ENCODE measurements at places on chromosomes 7 and 10.

DNA sequence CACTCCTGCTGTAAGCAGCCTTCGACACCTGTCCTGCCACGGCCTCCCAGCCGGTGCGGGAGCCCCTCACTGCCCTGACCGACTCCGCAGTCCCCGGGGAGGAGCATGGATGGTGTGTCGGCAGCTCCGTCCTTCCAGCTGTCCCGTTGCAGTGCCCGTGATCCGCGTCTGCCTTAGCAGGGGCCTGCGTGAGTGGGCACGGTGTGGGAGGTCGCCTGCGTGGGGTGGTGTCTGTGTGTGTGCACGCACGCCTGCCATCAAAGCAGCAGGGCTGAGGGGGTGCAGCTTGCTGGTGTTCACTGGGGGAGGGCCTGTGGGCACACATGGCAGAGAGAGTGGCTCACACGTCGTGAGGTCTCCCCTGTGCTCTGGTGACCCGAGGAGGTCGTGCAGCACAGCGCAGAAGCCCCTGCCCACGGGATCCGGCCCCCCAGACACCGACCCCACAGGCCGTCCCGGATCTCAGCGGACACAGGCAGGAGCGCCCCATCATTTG, 10.3 kb downstream of the MAFK start:
- no peak for DNase-seq

DNA sequence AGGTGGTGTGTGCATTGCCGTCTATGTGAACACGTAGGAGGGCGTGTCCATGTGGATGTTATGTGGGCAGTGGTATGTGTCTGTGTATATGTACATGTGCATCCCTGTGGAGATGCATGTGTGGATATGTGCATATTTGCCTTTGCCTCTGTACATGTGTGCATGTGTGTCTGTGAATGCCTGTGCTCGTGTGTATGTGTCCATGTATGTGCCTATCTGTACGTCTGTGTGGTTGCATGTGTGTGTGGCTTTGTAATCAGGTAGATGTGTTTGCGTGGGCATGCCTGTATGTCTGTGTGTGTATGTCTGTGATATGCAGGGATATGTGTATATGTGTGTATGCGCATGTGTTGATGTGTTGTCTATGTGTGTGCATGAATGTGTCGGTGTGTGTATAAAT, 19.7 kb downstream of the ADCY1 start:
- no peak for DNase-seq

- DNase-seq, result no peak
These were observed 221.1 kb upstream of the PTN start for GRCh38 chr7:137564677-137565076.

- no peak for DNase-seq
These were observed 2.7 kb upstream of the JCAD start for GRCh38 chr10:30062090-30062489.

- DNase-seq, result no peak
These were observed 350.0 kb upstream of the FZD8 start for GRCh38 chr10:35992107-35992506.

DNA sequence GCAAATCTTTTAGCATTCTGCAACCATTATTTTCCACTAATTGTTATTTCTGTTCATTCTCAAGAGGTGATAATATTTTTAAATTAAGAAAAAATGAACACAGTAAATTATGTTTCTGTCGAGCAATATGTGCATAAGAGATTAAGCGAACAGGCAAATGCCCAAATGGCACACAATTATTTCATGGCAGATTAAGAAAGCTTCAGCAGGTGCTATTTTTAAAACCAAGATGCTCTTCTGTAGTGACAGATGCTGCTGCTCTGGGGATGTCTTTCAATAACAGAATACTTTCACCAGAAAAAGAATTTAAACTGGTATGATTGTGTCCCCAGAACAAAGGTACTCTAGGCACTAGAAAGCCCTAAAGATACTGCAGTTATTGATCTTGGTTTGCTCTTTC, 412.7 kb upstream of the SORCS1 start:
- no peak for DNase-seq

- DNase-seq, result no peak
These were observed 12.3 kb upstream of the ENO4 start for GRCh38 chr10:116836902-116837523.

DNA sequence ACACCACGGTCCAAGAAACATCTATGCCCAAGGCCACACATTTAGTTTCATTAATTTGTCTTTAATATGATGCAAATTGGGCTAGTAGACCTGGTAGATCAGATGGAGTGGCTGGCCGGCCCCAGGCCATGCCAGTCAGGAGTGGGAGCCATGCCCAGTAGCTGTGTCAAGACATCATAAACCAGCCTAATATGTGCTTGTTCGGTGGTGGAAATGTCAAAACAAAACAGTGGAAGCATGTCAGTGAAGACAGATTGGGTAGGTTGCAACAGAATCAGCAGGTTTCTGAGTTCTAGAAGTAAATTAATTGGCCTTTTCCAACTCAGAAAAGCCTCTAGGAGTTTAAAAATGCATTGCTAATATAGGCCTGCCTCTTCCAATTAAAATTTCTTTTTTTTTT, 124.7 kb downstream of the NRP1 start:
- DNase-seq, result no peak

- no peak for DNase-seq
These were observed 353.7 kb downstream of the GLRX3 start for GRCh38 chr10:130489891-130490290.

DNA sequence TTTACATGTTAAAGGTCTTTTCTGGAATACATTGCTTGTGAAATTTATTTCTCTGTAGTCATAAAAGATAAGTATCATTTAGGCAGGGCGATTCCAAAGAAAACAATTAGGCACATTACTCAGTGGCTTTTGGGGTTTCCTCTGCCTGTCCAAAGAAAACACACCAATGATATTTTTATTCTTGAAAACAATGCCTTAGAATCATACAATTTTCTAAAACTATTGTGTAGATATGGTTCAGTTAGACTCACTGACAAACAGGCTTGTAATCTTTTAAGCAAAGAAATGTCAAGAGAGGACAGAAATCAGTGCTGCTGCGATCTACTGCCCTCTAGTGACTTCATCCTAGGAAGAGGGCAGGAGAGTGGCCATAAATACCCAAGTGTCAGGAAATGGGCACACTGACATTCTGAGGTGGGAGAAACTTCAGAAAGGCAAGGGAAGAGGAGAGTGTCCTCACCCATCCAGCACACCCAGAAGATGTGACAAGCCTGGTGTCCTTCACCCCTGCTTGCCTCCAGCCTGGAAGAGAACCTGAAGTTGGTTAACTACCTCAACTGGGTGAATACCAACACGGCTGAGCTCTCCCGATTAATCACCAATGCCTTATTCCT, 120.5 kb downstream of the GALNT11 start:
- DNase-seq, result peak; percentile 29

GRCh38 chr7:80807166-80807900, 111.5 kb downstream of the SEMA3C start:
- no peak for DNase-seq

DNA sequence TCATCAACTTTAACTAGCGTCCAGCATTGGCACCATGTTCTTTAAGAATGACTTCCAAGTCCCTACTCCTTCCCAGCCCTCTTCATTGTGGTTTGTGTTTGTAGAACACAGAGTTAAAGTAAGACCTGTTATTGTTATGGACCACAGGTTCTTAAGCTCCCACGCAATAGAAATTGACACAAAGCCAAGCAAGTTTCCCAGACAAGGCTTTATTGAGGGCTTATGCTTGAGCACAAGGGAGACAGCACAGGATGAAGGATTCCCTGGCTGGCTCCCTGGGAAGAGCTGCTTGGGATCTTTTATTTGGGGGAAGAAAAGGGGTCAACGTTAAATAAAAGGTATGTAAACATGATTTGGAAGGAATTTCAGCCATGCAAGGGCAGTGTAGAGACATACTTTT, 44.3 kb upstream of the PRKCQ start:
- DNase-seq, result no peak

GRCh38 chr10:50395271-50395670, 144.0 kb upstream of the ASAH2 start:
- DNase-seq, result no peak

GRCh38 chr10:124005991-124006392, 87.4 kb downstream of the CHST15 start:
- no peak for DNase-seq

DNA sequence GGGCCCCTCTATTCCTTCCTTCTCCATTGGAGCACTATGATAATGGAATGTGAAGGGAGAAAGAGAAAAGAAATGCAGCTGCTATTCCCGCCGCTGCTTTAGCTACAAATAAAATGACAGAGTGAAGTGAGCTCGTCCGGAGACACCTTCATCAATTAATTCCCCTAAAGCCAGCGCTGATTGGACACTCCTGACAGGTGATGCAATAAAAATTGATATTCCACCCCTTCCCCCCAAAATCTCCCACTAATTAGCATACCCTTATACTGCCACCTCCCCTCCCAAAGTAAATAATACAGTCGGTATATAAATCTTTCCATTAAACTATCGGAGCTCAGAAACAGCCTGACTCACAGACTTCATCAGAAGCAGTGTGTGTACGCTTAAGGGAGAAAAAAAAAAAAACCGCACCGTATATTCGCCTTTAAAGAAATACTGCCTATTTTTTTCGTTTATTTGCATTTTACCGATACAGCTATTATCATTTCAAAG, 7.3 kb downstream of the SKIDA1 start:
- no peak for DNase-seq

GRCh38 chr7:140062118-140062527, 628 bp downstream of the PARP12 start:
- DNase-seq, result peak; percentile 35

DNA sequence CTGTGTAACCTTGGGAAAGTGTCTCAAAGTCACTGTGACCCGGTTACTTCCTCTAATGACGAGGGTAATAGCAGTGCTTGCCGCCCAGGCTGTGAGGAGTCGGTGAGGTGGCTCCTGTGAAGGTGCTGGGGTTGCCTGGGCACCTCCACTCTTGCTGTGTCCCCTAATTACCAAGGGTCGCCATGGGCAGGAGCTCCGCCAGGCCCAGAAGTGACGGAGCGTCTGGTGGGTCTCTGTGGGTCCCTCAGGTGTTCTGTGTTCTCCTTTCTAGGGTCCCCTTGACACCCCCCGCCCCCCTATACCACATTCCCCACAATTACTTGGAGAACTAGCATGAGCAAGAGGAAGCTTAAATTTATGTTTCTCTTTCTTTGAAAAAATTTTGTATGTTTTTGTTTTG, 161.5 kb downstream of the WDR37 start:
- DNase-seq, result no peak

- peak; percentile 21 for DNase-seq
These were observed 91.1 kb upstream of the CARD11 start for GRCh38 chr7:3134745-3135144.

DNA sequence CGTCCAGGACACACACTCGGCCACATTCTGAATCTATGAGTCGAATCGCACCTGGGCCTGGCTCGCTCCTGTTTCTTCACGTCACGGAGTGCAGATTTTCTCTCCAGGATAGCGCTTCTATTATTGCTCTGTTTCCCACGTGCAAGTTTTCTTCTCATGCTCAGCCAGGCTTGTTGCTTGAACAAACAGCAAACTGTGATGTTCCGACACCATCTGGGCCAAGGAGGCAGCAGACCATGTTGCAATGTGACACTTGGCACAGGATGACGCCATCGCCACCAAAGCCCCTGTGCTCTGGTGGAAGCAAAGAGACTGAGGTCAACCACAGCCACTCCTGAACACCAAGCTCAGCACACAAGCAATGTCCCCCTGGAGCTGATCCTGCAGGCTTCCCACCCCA, 507.1 kb upstream of the ADARB2 start:
- DNase-seq, result no peak

GRCh38 chr10:98337484-98337883, 69.5 kb upstream of the LOXL4 start:
- DNase-seq, result no peak

DNA sequence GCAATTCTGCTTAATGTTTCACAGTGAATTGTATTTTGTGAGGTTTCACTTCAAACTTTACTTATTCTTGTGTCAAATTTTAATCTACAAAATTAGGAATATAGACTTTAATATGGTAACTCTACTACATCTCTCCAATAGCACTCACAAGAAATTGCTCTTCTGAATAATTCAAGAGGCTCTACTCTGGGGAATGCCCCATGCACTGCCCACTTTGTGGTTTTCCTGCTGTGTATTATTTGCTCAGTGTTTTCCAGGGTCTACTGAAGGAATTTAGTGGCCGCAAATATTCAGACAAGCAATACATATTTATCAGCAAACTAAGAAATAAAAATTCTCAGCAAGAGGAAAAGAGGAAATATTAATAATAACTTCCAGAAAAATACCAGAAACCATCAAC, 611.4 kb downstream of the TNS3 start:
- no peak for DNase-seq

- DNase-seq, result no peak
These were observed 623 bp upstream of the CEP41 start for GRCh38 chr7:130441408-130441869.

- DNase-seq, result no peak
These were observed 48.4 kb upstream of the INPP5A start for GRCh38 chr10:132489053-132489703.

GRCh38 chr10:113267619-113268562, 285.0 kb upstream of the HABP2 start:
- no peak for DNase-seq

DNA sequence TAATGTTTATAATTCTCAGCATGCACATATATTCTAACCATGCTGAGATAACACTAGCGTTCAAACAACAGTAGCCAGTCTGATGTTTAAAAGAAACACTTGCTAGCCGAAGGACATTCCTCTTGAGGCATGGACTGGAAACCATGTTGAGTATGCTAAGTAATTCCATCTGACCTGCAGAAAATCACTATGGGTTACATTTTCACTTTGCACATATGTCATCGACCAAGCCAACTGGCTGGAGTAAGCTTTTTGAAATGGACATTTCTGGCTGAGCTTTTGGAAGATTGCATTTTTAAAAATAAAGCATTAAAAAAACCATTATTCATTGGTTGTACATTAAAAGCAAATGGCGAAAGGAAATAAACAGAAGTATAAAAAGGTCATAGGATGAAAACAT, 88.2 kb downstream of the BBS9 start:
- DNase-seq, result no peak

- DNase-seq, result no peak
These were observed 1.4 kb downstream of the HPS1 start for GRCh38 chr10:98445200-98445812.

- no peak for DNase-seq
These were observed 193.8 kb upstream of the DPP6 start for GRCh38 chr7:153858355-153858754.

DNA sequence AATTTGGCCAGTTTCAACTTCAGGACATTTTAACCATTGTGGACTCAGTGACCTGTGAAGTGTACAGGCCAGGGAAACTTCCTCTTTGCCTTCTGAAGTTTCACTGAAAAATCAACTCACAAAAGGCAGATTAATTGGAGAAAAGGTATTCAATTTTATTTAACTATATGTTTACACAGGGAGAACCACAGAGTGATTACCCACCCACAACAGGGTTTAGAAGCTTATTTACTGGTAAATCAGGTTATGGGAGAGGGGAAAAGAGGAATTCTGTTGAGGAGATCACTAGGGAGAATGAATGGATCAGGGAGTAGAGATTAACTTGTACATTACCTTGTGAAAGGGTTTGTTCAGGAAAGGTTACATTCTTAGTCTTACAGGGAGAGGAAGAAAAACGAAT, 1.7 kb upstream of the AKR1D1 start:
- DNase-seq, result no peak

- no peak for DNase-seq
These were observed 4.1 kb upstream of the BMPR1A start for GRCh38 chr10:86752311-86752710.
